Esophagus squamous epithelium (tissue), 5 donors: ENCODE measurements at places on chromosomes 6 and 20.

DNA sequence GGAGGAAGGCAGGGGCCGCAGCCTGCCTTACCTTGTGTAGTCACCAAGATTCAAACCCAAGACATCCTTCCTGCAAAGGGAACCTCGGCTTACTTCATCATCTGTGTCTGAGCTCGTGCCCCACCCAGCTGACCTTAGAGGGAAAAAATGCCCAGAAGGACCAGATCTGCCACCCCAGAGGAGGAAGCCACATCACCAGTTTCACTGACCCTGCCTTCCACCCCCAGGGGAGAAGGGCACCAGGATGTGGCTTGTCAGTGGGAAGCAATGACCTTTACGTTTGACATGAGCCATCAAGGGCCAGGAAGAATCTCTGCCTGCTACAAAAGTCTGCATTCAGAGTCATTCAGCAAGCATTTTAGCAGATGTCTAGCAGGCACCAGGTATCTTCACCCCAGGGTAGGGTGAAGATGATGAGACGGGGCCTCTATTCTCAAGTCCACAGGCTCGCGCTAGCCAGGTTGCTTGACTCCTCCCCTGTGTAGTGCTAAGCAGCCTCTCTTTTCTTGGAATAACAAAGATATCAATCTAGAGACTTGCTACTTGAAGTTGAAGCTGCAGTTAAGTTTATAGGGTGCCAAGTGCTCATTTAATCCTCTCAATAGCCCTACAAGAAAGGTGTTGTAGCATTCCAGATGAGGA, 28.1 kb downstream of the HM13 start:
- DNase-seq: no peak

DNA sequence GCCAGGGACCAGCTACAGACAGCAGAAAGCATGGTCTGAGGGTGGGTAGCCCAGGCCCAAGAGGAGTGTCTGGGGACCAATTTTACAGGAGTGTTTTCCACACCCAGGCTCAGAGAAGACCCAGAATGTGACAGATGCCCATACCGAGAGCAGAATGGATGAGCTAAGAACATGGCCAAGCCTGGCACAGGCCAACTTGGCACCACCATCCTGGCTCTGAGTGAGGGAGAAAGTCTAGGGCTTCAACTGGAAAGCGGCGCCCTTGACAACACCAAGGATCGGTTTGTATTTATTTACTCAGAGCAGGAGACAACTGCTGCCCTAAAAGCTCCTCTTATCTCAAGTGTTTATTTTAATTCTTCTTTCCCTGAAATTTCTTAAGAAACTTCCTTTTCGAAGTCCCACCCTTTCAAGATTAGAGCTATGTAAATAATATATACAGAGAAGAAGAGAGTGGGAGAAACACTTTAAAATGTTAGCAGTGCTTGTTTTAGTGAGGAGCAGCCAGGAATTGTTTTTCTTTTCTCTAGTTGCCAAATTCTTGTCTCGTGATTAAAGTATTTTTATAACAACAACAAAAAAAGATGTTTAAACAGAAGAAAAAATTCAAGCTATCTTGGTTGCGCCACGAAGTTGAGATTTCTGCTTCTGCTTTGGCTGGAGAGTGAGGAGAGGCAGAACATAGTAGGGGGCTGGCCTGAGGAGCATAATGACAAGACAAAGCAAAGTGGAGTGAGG, 16.2 kb downstream of the TNXB start:
- no peak for DNase-seq

- DNase-seq: no peak
Measured at GRCh38 chr20:63035603-63036185, 28.9 kb upstream of the BHLHE23 start.

- no peak for DNase-seq
Measured at GRCh38 chr6:7604003-7604402, 14.0 kb downstream of the SNRNP48 start.

DNA sequence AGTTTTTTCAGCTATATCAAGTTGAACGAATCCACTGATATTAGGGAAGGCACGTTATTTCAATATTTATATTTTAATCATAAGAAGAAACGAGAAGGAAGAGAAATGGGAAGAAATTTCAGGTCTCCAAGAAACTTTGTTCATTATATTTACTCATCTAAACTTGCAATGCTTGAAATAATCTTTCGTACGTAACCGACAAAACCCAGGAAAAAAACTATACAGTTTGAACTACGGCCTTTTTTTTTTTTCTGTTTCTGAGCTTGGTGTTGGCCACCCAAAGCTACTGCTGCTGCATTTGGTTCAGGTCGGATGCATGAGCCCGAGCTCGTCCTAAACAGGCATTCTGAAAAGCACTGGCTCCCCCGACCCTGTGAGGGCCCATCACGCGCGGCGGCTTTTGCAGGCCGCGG, 548 bp downstream of the PERP start:
- no peak for DNase-seq

- no peak for DNase-seq
Measured at GRCh38 chr6:12769556-12770256, 53.1 kb downstream of the PHACTR1 start.

DNA sequence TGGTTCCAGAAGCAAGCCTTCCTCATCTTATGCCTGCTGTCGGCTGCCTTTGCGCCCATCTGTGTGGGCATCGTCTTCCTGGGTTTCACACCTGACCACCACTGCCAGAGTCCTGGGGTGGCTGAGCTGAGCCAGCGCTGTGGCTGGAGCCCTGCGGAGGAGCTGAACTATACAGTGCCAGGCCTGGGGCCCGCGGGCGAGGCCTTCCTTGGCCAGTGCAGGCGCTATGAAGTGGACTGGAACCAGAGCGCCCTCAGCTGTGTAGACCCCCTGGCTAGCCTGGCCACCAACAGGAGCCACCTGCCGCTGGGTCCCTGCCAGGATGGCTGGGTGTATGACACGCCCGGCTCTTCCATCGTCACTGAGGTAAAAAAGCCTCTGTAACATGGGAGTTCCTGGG, 366 bp downstream of the SLC22A1 start:
- no peak for DNase-seq

DNA sequence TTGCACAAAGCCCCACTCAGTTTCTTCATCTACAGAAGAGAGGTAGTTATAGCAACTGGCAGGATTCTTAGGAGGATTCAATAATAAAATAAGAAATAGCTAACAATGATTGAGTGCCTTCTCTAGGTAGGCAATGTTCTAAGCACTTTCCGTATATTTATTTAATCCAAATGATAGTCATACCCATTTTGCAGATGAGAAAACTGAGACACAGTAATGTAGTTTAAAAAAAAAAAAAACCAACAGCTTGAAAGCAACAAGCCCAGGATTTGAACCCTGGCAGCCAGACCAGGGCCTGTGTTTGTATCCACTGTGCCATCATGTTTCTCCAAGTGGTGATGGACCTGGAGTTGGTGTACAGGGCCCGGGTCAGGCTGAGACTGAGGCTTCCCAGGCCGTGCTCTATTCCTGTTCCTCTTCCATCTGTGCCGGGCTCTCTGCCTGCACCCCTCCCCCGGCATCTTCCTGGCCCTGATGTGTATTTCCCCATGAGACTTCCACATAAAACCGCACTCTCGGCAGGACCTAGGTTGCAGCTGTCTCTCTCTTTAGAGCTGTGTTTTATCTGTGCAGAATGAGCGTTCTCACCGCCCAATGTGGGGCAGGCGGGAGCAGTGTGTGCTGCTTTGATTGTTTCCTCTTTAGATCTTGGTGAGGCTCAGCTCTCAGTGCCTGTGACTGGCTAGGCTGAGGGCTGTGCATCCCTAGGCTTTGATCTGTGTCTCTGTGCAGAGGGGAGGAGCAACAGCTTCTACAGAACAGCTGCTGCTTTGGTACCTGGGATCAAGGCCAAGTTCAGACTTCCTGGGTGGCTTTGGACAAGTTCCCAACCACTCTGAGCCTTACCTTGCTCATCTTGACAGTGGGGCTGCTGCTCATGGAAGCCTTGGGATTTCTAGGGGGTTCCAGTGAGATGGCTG, 49.5 kb downstream of the TOX2 start:
- DNase-seq: no peak

- DNase-seq: no peak
Measured at GRCh38 chr6:3644739-3645012, 106.8 kb downstream of the PXDC1 start.

DNA sequence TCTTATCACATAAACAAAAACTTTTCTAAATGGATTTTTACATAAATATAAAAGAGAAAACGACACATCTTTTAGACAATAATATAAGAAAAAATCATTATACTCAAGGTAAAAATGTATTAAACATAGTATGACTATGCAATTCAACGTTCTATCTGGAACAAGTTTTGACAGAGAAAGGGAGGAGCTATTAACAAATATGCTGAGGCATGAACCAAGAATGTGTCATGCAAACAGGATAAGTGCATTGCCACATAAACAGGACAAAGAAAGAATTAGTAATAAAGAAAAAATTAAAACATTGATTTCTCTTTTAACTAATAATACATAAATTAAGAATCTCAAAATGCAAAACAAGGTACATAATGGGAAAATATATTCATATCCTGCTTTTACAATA, 1353.4 kb upstream of the GJE1 start:
- DNase-seq: no peak

DNA sequence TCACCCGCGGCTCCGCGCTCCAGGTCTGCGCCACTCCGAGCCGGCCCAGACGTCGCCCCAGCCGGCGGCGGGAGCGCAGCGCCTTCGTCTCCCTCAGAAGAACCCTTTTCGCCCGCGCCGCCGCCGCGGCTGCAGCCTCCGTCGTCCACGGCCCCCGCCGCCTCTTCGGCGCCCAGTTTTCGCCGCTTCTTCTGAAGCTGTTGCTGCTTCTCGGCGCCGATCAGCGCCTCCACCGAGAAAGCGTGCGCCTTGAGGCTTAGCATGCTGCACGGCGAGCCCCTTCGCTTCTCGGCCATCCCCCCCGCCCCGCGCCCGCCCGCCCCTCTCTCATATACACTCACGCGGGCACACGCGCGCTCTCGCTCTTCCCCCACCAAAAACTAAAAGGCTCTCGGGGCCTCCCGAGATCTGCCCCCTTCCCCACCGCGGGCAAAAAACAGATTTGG, 489 bp downstream of the TBX18 start:
- DNase-seq: no peak

GRCh38 chr20:31836853-31837608, 8.4 kb downstream of the FOXS1 start:
- DNase-seq: no peak

DNA sequence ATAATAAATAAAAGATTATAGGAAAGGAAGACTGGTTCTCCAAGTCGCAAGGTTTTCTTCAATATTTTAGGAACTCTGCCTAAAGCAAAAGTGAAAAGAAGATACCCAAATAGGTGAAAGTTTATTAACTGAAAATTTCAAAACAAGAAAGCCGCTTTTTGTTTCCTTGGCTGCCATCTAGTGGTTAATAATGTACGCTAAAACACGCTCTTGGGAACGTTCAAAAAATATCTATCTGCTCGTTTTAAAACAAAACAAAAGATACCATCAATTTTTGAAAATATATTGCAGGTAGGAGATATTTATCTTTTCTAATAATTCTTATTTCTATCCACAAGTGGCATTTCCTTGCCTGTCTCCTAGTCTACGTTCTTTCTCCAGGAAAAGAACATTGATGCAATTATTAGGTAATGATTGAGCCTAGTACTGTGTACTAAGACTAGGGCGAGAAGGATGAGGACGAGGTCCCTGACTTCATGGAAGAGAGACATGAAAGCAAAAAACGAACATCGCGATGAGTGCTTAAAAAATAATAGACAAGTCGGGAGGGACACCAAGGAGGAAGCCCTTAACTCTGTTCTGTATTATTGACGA, 97.2 kb downstream of the SPTLC3 start:
- DNase-seq: no peak

DNA sequence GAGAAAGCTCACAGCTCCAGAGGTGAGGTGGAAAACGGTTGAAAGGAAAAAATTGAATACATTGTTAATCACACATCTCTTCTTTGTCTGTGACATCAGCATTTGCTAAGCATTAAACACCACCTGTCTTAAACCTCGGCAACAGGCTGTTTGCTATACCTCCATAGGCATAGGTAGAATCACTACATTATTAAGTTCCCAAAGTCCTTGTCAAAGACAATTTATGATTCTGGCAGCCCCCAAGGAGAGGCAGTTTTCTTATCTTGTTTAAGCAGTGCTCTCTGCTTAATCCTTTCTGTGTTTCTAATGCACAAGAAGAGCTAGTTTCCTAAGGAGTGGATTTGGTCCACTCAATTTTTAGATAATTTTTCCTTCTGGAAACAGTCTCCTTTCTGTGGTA, 249.7 kb downstream of the NKAIN2 start:
- no peak for DNase-seq

DNA sequence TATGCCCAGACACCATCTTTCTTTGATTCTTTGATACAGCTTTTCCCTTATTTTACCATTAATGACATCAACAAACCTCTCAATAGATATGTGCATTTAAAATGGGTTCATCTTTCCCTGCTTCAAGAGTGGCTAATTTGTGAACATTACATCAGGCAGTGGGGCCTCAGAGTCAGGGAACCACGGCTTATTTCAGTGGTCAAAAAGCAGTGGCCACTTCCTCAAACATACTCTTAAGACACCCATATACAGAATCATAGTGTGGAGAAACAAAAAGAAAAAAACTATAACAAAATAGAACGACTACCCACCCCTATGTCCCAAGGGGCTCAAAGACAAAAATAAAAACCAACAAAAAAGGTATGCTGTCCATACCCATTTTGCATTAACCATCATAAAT, 12.9 kb downstream of the SALL4 start:
- DNase-seq: no peak

DNA sequence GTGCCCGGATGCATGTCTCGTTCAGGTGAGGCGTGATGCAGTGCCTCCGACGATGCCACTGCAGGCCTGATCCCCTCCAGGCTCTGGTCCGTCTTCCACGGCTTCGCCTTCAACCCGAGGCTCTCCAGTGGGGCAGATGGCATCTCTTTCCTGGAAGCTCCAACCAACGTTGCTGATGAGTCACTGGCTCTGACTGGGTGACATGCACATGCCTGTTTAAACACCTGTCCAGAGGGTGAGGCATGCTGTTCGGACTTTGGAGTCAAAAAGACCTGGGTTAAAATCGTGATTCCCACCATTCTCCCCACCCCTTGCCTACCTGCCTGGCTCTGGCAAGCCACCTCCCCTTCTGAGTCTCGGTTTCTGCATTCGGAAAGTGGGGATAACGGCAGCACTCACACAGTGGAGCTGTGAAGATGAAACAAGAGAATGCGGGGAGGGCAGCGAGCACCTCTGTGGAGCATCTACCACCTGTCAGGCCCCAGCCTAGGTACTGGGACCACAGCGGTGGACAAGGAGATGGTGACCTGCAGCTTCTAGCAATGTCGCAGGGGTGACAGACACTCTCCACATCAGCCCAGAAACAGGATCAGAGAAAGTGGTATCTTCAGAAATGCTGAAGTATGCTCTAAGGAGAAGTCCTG, 8.5 kb upstream of the EDN3 start:
- no peak for DNase-seq

GRCh38 chr20:32236048-32236533, 28.4 kb downstream of the POFUT1 start:
- no peak for DNase-seq

- no peak for DNase-seq
Measured at GRCh38 chr6:35262596-35262995, 3.1 kb downstream of the ZNF76 start.

DNA sequence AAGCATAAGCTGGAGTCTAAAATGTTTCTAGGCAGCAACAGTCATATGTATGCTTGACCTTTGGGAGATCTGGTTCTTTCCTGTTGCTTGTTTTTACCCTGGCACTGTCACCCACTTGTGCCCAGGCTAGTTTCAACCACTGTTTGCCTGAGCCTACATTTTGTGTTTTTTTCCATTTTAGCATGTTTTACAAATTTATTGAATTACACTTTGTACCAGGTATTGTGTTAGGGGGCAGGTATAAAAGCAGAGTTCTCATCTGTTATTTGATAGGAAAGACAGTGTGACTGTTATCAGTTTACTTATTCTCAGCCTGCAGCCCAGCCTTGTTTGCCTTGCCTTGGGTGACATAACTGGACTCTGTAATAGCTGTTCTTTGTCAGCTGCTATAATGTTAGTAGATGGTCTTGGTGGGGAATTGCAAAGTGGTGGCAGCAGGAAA, 147.0 kb downstream of the CDKAL1 start:
- DNase-seq: no peak
